ENCODE measurements at places on chromosomes 3 and 15.

GRCh38 chr3:149448331-149448831, 26.1 kb upstream of the TM4SF4 start:
- no peak for DNase-seq

GRCh38 chr15:101368861-101369642, 74.0 kb upstream of the SNRPA1 start:
- DNase-seq: no peak

- no peak for DNase-seq
Measured at GRCh38 chr3:6771171-6771570, 89.7 kb upstream of the GRM7 start.

DNA sequence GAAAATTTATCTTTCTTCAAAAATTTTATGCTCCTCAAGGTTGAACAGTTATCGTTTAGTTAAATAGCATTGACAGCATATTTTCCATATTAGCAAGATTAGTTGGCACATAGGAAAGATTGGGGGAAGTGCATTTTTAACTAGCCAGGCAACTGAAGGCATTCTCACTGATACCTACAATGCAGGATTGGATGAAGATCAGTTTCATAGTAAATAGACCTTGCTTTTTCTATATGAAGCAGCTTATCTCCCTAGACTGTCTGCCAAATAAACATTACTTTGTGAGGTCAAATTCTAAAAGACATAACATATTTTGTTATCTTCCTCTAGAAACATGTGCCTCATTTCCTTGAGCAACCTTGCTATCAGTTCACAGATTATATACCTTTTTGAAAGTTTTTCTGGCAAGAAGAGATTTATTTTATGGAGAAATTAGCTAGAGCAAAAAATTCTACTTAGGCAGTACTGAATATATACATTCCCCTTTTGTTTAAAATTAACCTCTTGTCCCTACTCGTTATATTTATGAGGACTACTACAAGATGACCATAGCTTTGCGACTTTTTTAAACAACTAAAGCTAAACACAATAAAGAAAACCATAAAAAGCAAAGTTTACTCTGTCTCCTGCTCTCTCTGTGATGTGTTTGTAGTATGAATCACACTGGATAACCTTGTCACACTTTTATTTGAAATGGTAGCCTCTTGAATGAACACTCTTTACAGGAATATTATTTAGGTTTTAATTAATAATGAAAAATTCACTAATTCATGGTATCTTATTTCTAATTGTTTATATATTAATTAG, 654.9 kb upstream of the TBL1XR1 start:
- DNase-seq: no peak

DNA sequence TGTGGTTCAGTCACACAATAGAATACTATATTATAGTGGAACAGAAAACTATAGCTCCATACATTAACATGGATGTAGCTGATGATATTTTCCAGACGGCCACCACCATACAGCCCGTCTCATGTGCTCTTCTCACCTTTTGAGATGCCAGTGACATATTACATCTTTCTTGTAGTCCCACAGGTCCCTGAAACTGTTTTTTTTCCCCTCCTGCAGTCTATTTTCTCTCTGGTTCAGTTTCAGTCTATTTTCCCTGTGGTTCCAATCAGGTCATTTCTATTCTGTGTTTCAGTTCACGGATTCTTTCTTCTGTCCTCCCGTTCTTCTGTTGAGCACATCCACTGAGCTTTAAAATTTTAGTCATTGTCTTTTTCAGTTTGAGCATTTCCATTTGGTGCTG, 72.2 kb downstream of the PPCDC start:
- no peak for DNase-seq

DNA sequence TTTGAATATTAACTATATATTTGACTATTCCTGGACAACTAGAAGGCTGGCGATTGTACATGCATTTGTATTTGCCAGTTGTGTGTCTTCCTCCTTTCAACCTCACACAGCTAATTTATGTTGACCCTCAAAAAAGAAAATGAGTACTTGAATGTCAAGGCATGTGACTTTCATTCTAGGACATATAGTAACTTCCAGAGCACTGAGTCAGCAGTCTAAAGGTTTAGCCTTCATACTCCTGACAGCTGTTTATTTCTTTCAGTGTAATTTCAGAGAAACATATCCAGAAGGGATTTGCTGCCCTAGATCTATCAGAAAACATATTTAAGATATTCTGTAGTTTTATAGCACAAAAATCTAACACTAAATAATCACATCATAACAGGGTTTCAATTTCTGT, 74.6 kb upstream of the GOLGA8J start:
- no peak for DNase-seq

- DNase-seq: no peak
Measured at GRCh38 chr3:123261666-123262065, 59.9 kb downstream of the SEC22A start.

DNA sequence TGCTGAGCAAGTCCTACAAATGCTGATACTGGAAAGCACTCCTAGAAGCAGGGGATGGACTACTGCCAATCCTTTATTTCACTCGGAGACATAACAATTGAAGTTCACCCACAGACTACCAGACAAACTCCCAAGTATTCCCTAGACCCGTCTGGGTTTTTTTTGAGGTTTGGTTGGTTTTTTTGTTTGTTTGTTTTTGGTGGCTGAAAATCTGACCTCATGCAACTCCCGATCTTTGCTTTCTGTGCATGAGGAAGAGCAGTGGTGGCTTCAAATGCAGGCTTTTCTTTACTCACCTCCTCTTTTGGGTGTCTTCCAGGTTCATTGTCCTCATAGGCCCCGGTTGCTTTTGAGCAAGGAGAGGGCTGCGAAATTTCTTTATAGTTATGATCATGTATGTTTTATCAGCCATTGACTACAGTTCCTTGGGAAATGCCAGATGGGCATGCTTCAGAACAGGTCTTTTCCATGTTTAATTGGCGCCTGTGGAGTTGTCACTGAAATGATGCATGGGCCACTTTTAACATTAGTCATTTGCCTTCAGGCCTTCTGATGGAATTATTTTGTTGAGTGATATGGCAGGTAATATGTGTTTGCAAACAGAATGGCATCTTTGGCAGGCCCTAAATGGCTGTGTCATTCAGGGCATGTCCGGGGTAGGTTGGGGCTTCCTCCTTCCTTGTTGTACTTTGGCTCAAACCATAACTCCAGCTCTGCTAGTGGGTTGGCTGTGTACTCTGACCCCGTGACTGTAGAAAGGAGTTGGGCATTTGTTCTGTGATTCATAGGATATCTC, 81.3 kb upstream of the ZBED2 start:
- no peak for DNase-seq

DNA sequence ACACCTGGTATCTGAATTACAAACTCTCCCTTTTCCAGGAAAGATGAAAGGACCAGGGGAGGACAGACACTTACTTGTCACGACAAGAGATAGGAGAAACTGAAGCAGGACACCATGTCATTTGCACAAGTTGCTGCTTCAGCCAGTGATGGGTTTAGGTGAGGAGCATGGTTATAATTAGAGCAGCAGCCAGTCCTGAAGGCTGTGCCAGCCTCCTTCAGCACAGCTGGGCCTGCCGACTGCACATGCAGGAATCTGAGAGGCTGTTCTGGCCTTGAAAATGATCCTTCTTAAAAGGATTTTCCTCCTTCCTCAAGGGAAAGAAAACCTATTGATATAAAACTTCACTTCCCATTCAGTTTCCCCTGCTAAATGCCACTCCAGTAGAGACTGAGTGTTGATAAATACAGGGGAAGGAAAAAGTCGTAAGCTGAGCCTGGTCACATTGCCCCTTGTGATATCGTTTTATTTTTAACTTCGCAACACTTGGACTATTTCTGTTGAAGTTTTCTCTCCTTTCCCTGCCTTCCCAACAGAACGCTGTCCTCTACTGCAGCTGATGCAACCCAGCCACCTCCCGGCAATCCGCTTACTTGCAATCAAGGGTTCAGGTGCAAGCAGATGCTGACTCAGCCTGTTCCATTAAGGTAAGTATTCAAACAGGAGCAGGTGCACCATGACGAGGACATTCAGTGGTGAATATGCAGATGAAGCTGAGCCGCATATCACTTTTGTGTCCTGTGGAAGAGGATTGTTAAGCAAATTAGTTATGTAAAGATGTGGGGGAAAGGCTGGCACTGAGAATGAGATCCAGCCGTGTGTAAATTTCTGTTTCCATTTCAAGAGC, at the start of gene FBXO40:
Gene FBXO40 (plus strand): TSS at position 524 of the 847 bp plus-strand sequence. CDS start 27,197 bp downstream, outside the sequence.
- DNase-seq: no peak

DNA sequence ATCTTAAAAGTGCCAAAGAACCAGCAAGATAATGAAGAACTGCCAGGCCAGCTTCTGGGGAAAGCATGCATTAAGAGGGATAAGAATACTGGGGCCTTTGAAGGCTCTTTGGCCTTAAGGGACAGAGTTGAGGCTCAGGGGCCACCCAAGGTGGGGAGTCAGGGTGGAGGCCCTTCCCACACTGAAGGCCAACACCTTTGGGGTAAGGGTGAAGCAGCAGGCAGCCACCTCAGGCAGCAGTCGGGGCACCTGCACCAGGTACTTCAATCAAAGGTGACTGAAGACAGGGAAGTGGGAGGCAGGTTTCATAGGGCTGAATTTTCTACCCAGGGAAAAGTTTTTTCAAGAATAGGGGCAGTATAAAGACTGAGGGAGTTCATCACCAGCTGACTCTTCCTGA, 87.7 kb upstream of the KLF13 start:
- no peak for DNase-seq

DNA sequence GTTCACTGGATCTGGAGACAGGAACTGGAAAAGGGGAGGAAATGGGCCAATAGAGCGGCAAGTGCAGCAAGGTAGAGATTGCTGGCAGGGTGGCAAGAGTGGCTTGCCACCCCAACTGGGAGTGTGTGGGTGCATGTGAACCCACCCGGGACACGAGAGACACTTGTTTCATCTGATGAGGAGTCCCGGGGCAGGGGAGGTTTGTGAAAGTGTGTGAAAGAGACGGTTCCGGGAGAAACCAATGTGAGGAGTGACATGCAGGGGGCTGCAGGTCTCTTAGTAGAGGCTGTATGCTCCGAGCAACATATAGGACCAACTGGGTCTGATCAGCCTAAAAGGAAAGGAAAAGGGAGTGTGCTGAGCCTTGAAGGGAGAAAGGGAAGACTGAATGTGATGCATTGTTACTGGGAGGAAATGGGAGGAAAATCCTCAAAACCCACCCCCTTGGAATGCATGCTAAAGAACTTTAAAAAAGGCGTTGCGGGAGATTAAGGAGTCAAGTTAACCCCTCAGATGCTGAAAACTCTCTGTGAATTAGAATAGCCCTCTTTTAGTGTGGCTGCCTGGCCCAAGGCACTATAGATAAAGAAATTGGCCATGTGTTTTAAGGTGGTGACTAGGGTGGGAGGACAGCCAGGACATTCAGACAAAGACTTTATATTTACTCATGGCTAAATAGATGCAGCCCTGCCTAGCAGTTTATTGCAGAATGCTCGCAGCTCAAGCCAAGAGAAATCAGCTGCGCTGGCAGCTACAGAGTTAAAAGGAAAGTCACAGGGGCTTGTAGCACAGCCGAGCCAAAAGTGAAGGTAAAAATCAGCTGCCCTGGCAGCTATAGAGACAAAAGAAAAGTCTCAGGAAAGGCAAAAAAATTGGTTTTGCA, 9.1 kb upstream of the SLC9C1 start:
- no peak for DNase-seq

DNA sequence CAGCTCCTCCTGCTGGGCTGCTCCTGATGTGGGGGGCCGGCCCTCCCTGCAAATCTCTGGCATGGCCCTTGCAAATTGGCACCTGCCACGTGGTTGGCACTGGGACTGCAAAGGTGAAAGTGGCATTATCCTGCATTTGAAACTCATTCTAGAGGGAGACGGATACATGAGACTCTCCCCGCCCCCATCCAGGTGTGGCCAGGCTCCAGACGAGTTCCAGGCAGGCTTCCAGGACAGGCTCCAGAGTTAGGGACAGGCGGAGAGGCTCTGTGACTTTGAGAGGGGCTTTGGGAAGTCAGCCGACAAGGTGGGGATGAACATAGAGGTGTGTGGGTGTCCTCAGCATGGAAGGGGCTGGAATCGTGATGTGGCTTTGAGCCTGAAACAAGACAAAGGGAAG, 178.5 kb downstream of the APBA2 start:
- no peak for DNase-seq

- DNase-seq: no peak
Measured at GRCh38 chr15:48796521-48796920, 14.3 kb downstream of the CEP152 start.

- DNase-seq: no peak
Measured at GRCh38 chr15:95291898-95292472, 1038.5 kb upstream of the NR2F2 start.

- DNase-seq: no peak
Measured at GRCh38 chr3:141386611-141387111, 18.4 kb downstream of the ZBTB38 start.

GRCh38 chr3:178270838-178271237, 265.4 kb upstream of the KCNMB2 start:
- no peak for DNase-seq

- DNase-seq: no peak
Measured at GRCh38 chr3:39917065-39917773, 107.8 kb downstream of the MYRIP start.

DNA sequence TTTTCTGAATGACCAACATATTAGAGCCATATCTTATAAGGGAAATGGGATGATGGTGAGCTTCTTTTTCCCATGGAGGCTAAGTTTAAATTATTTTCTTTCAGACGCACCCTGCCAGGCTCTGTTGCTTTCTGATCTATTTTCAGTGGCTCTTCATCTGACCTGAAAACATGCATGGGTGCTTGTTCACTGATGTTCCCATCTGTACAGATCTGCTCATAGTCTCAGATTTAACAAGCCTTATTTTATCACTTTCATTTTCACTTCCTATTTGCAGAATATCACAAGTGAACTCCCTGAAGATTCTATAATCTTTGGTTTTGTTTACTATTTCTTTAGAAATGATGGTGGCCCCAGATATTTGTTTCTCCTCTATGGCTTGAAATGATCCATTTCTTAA, 31.1 kb upstream of the SUCLG2 start:
- DNase-seq: no peak

DNA sequence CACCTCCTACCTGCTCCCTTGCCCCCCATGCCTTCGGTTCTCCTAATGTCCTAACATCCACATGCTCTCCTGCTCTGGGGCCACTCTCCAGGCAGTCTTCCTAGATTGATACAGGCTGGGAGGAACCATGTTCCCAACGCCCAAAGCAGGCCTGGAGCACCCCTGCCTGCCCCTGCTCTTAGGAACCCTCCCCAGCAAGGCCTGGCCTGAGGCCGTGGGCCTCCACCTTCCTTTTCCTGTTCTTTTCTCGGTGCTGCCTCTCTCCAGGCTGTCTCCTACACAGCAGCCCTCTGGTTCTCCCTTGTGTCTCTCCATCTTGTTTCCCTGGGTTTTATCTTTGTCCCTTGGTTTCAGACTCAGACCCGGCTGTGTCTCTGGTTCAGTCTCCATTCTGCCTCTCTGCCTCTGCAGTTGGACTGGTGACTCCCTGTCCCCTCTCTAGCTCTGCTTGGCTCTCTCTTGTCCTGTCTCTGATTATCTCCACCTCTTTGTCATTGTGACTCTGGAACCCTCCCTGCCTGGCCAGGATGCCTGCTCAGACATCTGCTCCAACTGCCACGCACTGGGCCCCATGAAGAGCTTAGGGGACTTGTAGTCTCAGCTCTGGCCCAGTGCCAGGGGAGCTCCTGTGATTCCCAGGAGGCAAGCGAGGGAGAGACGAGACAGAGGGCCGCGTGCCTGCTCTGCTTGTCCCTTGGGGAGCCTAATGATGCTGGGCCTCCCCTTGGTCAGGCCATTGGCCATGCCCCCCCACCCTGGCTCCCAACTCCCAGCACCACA, 26.0 kb upstream of the RPL29 start:
- DNase-seq: no peak

GRCh38 chr3:146464005-146464595, 5.3 kb downstream of the PLSCR2 start:
- no peak for DNase-seq

Measured in GM12892 (cell line).